Stimulated activated CD4-positive, alpha-beta T cell treated with anti-CD3 and anti-CD28 coated beads, Interleukin-12 subunit alpha, Interleukin-12 subunit beta, amount 100 ng/mL, for 48 hours (primary cell): ENCODE measurements at places on chromosomes 7 and 10.
A peak's percentile ranks its signal among the peaks of the same experiment; 100 is the strongest.

DNA sequence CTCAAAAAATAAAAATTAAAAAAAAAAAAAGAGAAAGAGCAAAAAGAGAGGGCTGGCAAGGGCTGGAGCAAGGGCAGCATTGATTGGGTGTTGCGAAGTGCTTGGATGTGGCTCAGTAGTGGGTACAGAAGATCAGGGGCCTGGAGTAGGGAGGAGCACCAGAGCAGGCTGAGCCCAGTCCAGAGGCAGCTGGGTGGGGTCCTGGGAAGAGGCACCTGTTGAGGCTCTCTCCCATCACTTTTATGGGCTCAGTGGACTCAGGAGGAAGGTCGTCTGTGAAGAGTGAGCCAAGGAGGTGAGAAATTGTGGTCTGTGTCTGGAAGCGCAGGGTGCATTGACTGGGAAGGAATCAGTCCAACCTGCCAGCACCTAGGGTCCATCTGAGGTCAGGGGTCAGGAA is 11.8 kb upstream of the ZMIZ2 start:
- no peak for DNase-seq

DNA sequence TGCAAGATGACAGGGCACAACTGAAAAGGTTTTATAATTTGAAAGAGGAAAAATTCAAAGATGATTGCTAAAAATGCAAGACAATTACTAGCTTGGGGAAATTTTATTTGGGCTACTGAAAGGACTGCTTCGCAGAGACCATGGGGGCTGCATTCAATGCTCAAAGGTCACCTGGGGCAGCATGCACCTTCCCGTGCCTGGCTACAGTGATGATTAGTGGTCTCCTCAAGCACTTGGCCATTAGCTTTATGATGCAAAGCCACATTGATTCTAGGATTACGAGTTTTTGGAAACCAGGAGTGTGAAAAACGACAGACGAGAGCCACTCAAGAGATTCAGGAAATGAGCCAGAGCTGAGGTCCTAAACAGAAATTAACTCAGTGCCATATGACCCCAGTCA is 764.6 kb downstream of the PHTF2 start:
- no peak for DNase-seq

DNA sequence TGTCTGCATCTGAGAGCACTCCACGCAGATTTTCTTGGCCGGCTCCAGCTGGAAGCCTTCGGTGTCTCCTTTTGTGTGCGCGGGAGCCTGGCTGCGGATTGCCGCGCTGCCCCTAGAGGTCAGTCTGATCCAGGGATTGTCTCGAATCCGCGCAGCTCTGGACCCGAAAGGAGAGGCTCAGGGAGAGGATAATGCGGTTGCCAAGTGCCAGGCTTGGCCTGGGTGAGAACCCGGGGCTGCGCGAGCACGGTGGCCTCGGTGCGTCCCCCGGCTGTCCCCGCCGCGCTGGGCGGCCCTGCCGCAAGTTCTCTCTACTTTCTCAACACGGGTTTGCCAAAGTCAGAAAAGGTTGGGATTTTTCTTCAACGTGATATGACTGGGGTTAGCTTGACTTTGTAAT is 140.9 kb downstream of the ADCYAP1R1 start:
- peak; percentile 5 for DNase-seq

DNA sequence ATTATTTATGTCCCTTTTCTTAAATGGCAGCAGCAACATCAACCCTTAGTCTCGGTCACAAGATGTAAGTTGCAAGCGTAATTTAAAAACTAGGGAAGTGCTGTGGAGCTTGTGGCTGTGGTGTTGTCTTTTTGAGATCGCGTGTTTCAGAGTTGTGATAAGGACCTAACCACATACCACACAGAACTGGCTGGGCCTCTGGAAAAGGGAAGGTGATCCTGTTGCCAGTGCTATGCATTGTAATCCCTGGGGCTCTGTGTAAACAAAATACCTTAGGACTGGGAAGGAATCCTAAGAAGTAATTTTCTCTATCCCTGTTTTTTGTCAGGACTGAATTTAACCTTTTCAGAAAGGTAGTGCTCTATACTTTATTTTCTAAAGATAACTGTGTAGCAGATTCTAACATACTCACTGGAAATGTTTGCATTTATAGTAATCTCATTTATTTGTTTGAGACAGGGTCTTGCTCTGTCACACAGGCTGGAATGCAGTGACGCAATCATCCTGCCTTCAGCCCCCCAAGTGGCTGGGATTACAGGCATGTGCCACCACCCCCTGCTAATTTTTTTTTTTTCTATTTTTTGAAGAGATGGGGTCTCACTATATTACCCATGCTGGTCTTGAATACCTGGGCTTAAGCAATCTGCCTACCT is 60.4 kb downstream of the INPP5F start:
- DNase-seq, result no peak

- no peak for DNase-seq
Observed at GRCh38 chr10:129505500-129506075, 38.5 kb downstream of the MGMT start.

DNA sequence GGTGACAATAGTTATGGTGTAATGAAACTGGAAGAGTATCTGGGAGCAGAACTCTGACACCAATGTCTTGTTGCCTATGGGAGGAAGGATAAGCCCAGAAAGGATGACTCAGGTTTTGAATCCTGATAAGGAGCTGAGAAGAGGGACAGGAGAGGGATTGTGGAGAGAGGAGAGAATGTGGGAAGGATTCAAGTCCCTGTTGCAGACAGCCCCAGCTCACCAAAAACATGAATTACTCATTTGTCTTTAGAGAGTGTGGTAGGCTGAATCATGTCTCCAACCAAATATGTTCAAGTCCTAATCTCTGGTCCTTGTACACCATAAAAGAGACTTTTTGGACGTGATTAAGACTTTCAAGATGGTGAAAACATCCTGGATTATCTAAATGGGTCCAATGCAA is 206.9 kb upstream of the PHYHIPL start:
- no peak for DNase-seq

- DNase-seq, result no peak
Observed at GRCh38 chr7:102814025-102814471, 65.2 kb downstream of the FAM185A start.

- DNase-seq, result no peak
Observed at GRCh38 chr7:19508821-19509220, 200.0 kb downstream of the POLR1F start.
